Left cardiac atrium (tissue), 4 donors: ENCODE measurements at places on chromosomes 11 and 22. TPM values are rescaled to one million over a fixed set of nuclear protein-coding genes. Genes with fewer than 3 reads are reported as not detected.

DNA sequence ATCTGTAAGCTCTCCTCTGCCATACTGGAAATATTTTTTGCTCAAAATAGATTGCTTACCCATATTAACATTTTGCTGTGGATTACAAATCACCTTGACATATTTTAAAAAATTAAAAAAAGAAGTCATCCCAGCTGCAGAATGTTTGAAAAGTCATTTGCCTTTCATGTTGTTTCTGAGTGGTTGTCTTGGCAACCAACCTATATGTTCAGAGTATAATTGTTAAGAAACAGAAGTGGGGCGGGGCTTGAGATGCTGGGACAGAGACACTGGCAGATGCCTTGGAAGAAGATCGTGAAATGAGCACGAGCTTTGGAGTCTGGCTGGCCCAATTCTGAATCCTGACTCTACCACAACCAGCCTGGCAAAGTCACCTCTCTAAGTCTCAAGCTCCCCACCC, 348.2 kb downstream of the LARGE1 start:
- no peak for DNase-seq

The TMPRSS13 gene
- 0.16 TPM for total RNA-seq

The OR56A1 gene
- total RNA-seq, result not detected

- DNase-seq, result no peak
Measured at GRCh38 chr11:120248551-120249278, 8.8 kb downstream of the POU2F3 start.

DNA sequence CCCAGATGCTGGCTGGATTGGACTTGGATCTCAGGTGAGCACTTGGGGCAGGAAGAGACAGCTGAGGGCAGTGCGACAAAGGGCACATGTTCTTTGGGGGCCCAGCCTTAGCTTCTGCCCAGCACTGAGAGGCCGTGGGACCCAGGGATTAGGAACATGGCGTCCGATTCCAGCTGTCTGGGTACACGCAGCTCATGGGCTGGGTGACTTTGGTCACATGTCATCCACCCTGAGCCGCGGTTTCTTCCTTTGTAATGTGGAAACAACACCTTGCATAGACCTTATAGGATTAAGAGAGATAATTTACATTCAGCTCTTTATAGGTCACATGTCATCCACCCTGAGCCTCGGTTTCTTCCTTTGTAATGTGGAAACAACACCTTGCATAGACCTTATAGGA, 39.8 kb downstream of the MYO18B start:
- no peak for DNase-seq

- no peak for DNase-seq
Measured at GRCh38 chr22:31652088-31652487, 9.9 kb downstream of the PISD start.

GRCh38 chr11:64971421-64972233, at the start of gene MAJIN:
Gene MAJIN (minus strand): TSS chr11:64972108. CDS start chr11:64959405, 12,703 bp downstream.
- DNase-seq, result peak; percentile 90

- DNase-seq, result no peak
Measured at GRCh38 chr11:34633640-34633989, 12.7 kb downstream of the EHF start.
